Keratinocyte (primary cell): ENCODE measurements at places on chromosomes 11 and 22.

DNA sequence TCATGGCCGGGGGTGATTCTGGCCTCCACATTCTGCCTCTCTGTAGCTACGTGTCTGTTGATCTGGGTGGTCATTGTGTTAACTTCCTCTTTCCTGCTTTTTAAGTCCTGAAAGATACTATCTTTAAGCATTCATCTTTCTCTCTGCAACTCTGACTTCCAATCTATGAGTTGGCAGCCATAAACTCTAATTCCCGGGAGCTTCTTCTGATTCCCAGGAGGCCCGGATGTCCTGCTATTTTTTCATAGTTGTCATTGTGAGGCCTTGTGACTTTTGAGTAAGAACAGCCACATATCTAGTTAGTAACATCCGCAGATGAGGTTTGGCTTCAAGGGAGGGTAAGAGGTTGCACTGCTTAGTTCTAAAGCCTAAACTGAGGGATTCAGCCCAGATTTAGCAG, 107.8 kb downstream of the SYN3 start:
- DNase-seq = no peak
- H3K36me3 ChIP-seq = no peaks in the 10 kb centered on the region
- H3K4me1 ChIP-seq = no peaks in the 10 kb centered on the region
- H3K4me3 ChIP-seq = no peak overlapping the region

DNA sequence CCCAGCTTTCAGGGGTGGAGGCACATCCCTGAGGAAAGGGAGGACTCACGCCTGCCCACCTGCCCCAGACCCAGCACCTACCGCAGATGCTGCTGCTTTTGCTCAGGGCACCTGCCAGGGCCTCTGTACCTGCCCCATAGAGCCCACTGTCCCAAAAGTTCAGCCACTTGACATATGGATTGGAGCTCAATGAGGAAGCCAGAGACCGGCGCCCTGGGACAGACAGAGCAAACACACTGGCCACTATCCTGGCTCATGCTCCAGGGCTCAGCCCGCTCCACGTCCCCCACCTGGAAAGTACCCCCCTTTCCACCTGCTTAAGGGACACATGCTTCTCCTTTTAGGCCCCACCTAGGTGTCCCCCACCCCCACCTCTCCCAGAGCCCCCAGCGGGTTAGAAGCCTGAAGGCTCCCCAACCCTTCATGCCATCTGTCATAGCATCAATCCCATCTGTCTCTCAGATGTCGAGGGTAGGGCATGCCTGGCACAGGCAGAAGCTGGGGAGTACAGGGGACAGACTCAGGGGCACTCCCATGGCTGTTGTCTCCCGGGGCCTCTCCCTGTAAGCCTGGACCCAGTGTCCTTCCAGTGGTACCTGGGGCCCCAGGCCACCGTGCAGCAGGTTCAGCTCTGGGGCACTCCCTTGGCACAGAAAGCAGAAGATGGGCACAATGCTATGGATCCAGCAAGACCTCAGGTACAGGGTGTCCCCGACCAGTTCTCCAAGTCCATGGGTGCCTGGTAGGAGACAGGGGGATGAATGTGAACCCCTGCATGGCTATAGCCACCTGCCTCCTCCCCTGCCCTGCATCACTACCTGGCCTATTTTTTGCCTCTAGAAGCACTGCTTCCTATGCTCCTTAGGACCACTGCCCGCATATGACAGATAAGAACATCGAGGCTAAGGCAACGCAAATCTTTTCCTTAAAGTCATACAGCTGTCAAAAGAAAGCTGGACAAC, 2.2 kb upstream of the P2RX6 start:
- peaks cover 23% of the 10 kb centered on the region for H3K4me1 ChIP-seq
- DNase-seq = no peak
- H3K27ac ChIP-seq = no peak overlapping the region
- H3K36me3 ChIP-seq = no peaks in the 10 kb centered on the region

DNA sequence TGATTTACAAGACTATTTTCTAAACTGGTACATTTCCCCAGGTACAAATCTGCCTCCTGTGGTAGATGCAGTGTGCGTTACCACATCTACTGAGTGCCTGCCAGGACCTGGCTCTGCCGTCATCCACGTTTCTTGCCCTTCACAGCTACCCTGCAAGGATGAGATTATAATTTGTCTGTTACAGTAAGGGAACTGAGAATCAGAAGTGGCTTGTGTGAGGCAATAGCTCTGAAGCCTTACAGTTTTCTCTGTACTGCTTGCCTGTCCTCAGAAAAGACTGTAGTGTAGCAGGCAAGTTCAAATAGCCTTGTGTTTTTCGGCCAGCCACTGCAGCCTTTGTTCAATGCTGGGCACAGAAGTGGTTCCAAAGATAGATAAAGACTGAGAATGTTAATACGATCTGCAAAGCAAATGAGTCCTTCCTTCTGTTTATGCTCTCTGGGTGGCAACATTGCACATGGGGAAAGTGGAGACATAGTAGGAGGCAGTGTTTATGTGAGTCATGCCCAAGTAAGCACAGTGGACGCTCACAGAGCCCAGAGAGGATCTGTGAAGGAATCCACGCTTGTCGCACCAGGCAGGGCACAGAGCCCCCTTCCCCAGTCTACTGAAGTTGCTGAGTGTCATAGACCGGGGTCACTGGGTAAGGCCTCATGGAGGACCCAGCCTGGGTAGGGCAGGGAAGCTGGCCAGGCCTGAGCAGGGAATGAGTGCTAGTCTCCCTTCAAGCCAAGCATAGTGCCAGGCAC, 49.1 kb downstream of the MICAL2 start:
- H3K36me3 ChIP-seq = peaks cover 26% of the 10 kb centered on the region
- H3K4me1 ChIP-seq = peaks cover 75% of the 10 kb centered on the region
- no peak for DNase-seq
- no peak overlapping the region for H3K4me3 ChIP-seq
- H3K27me3 ChIP-seq = no peaks in the 10 kb centered on the region

DNA sequence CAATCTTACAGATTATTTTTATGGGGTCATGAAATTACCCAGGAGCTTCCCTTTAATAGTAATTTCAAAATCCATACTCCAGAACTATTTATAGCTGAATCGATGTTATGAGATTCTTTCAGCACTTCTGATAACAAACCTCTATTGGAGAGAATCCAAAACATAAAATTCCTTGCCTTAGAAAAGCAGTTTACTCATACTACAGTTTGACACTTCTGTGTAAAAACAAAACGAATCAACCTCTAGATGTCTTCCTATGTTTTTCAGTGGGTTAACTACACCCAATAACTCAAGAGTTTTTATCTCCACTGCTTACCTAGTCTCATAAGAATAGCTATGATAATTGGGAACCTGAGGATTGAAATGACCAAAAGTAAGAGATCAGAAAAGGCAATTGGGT, 35.6 kb downstream of the KIF18A start:
- H3K27me3 ChIP-seq = no peaks in the 10 kb centered on the region
- H3K4me1 ChIP-seq = no peaks in the 10 kb centered on the region
- H3K4me3 ChIP-seq = no peak overlapping the region
- H3K27ac ChIP-seq = no peak overlapping the region
- no peak for DNase-seq

- peak overlapping the region; percentile 65 for H3K27ac ChIP-seq
- no peaks in the 10 kb centered on the region for H3K36me3 ChIP-seq
- H3K4me1 ChIP-seq = peaks cover 9% of the 10 kb centered on the region
- H3K4me3 ChIP-seq = peak overlapping the region; percentile 74
- DNase-seq = no peak
Observed at GRCh38 chr11:46119352-46120216, 1.7 kb downstream of the PHF21A start.

- H3K4me1 ChIP-seq = peaks cover 11% of the 10 kb centered on the region
- H3K27me3 ChIP-seq = no peaks in the 10 kb centered on the region
- H3K36me3 ChIP-seq = no peaks in the 10 kb centered on the region
- peak; percentile 28 for DNase-seq
- H3K4me3 ChIP-seq = peak within 1 kb of the TSS; percentile 62
Observed at GRCh38 chr22:23750714-23751440, at the start of gene ZNF70. Gene ZNF70, minus strand, starts transcription at chr22:23751112. Its CDS starts 5,972 bp downstream, at chr22:23745140.

DNA sequence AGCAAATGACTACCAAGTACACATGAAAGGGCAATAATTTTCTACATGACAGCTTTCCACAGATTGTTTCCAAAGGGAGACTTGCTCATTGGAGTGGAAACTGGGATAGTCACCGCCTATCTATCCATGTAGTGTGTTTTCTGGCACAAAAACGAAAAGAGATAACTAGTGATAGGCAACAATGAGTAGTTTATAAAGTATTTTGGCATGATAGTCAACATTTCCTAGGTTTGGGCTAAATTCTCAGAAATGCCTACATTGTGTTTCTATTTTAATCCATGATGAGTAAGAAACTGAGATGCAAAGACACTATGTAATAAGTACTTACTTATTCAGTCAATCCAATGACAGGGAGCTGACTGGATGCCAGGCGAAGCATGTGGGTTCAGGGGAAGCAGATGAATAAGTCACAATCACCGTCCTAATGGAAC, 1129.1 kb downstream of the DLG2 start:
- no peak overlapping the region for H3K4me3 ChIP-seq
- H3K27me3 ChIP-seq = no peaks in the 10 kb centered on the region
- DNase-seq = no peak
- H3K4me1 ChIP-seq = no peaks in the 10 kb centered on the region
- H3K27ac ChIP-seq = no peak overlapping the region
- no peaks in the 10 kb centered on the region for H3K36me3 ChIP-seq

DNA sequence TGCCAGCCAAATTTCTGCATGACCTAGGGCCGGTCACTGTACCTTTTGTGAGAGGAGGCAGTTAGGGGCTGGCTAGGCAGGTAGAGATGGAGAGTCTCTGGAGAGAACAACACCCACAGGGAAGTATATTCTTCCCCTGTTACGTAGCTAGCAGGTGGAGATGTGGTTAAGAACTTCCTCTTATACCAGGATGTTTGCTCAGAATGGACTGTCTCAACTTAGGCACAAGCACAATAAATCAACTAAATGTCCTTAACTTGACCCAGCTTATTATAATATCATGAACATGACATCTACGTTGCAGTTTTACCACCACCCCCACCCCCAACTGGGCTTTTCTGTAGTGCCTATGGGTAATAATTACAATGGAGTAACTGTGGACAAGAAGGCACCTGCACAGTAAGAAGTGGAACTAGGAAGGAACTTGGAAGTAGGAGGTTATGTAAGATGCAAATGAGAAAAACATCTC, 60.7 kb upstream of the MPEG1 start:
- H3K4me3 ChIP-seq = no peak overlapping the region
- DNase-seq = no peak
- no peak overlapping the region for H3K27ac ChIP-seq
- no peaks in the 10 kb centered on the region for H3K27me3 ChIP-seq

- no peaks in the 10 kb centered on the region for H3K27me3 ChIP-seq
- no peak overlapping the region for H3K4me3 ChIP-seq
- H3K4me1 ChIP-seq = peaks cover 6% of the 10 kb centered on the region
- H3K36me3 ChIP-seq = peaks cover 24% of the 10 kb centered on the region
- no peak overlapping the region for H3K27ac ChIP-seq
Observed at GRCh38 chr22:30382340-30382739, 4.9 kb downstream of the RNF215 start.

GRCh38 chr22:41301085-41302020, at the start of gene ZC3H7B:
Gene ZC3H7B, plus strand, starts transcription at chr22:41301525. Its CDS starts 19,136 bp downstream, at chr22:41320661.
- H3K27ac ChIP-seq = peak within 1 kb of the TSS; percentile 75
- H3K4me3 ChIP-seq = peak within 1 kb of the TSS; percentile 94
- H3K36me3 ChIP-seq = peaks cover 7% of the 10 kb centered on the region
- H3K27me3 ChIP-seq = no peaks in the 10 kb centered on the region
- no peak for DNase-seq
- H3K4me1 ChIP-seq = peaks cover 28% of the 10 kb centered on the region

- no peak overlapping the region for H3K4me3 ChIP-seq
- H3K27me3 ChIP-seq = no peaks in the 10 kb centered on the region
- no peak overlapping the region for H3K27ac ChIP-seq
- no peaks in the 10 kb centered on the region for H3K4me1 ChIP-seq
- no peaks in the 10 kb centered on the region for H3K36me3 ChIP-seq
Observed at GRCh38 chr11:9099617-9100016, 8.2 kb upstream of the SCUBE2 start.

GRCh38 chr11:62922653-62923431, 1.7 kb upstream of the CHRM1 start:
- no peak overlapping the region for H3K27ac ChIP-seq
- no peak for DNase-seq
- H3K36me3 ChIP-seq = no peaks in the 10 kb centered on the region
- peaks cover 18% of the 10 kb centered on the region for H3K4me1 ChIP-seq
- peaks cover 74% of the 10 kb centered on the region for H3K27me3 ChIP-seq

GRCh38 chr11:452203-452744, 2.2 kb downstream of the PTDSS2 start:
- DNase-seq = no peak
- no peak overlapping the region for H3K4me3 ChIP-seq
- peaks cover 17% of the 10 kb centered on the region for H3K4me1 ChIP-seq

DNA sequence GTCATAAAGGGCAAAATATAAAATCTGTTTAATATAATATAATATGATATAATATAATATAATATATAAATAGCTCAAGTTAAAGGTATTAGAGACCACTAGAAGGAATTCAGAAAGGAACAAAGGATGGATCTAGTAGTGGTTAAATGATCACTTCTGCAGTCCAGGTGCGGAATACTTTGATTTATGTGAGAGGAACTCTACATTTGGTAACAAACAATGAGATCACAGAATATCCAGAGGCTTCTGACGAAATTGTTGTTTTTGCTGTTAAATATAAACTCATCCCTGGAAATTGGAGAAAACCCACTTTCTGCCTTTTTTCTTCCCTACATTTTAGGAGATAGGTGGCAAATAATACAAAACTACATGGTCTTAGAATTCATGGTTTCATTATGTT, 36.0 kb downstream of the ATXN10 start:
- H3K4me3 ChIP-seq = no peak overlapping the region
- peaks cover 17% of the 10 kb centered on the region for H3K36me3 ChIP-seq
- DNase-seq = no peak
- peaks cover 22% of the 10 kb centered on the region for H3K4me1 ChIP-seq

DNA sequence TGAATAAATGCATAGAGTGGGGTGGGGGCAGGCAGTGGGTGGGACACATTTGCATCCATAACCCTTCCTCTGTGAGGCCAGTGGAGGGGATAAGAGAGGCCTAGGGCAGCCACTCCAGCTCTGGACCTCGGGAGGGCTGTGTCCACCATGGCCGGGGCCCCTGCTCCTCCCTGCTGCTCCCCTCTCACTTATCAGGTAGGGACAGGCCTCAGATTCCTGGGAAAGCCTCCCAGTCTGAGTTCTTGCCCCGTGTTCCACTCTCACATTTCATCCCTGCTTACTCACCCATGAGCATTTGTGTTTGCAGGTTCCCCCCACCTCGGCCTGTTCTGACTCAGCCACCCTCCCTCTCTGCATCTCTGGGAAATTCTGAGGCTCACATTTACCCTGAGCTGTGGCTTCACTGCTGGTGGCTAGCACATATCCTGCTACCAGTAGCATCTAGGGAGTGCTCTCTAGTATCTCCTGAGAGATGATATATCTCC, 128.7 kb upstream of the TOP3B start:
- peak overlapping the region; percentile 58 for H3K4me3 ChIP-seq
- no peaks in the 10 kb centered on the region for H3K36me3 ChIP-seq
- peak overlapping the region; percentile 97 for H3K27ac ChIP-seq

GRCh38 chr11:64251016-64251752, at the start of gene PLCB3:
Gene PLCB3, plus strand, starts transcription at chr11:64251530. Its CDS starts 120 bp downstream, at chr11:64251650.
- DNase-seq = no peak
- H3K4me3 ChIP-seq = peak within 1 kb of the TSS; percentile 96
- peak within 1 kb of the TSS; percentile 61 for H3K27ac ChIP-seq
- peaks cover 22% of the 10 kb centered on the region for H3K4me1 ChIP-seq

DNA sequence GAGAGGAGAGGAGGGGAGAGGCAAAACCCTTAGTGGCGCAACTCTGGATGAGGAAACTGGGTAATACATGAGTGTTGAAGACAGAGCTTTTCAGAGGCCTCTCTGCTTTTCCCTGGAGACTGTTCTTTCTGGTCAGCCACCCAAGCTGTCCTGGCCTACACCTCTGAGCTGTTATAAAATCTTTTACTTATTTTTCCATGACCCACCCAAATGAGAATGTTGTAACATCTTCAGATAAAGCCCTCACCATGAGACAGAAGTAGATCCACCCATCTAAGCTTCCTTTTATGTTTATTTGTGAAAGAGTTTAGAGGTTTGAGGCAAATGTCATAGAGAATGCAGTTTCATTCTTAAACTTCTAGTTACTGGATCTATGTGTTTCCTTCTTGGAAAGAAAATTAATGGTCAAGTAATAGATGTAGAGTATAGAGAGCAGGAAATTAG, 20.3 kb upstream of the APLP2 start:
- H3K27me3 ChIP-seq = no peaks in the 10 kb centered on the region
